ENCODE measurements at places on chromosomes 4 and X. TPM values are rescaled to one million over a fixed set of nuclear protein-coding genes. Genes with fewer than 3 reads are reported as not detected.

Gene PHEX
- total RNA-seq: 0.82 TPM

Gene CCDC158
- 4.3 TPM for total RNA-seq

Gene CXCL8
- 2.0 TPM for total RNA-seq

Gene ZCCHC18
- total RNA-seq: 18.1 TPM

Gene TSPAN7
- total RNA-seq: 102 TPM

Gene ZNF157
- total RNA-seq: 5.4 TPM
